ENCODE measurements at places on chromosomes 12 and 14.

- DNase-seq = no peak
These were observed 142.7 kb downstream of the RAD51B start for GRCh38 chr14:67962215-67962644.

- DNase-seq = no peak
These were observed 25.6 kb upstream of the CPNE8 start for GRCh38 chr12:38930990-38931389.

- no peak for DNase-seq
These were observed 39.3 kb downstream of the LRTM2 start for GRCh38 chr12:1859643-1860042.

DNA sequence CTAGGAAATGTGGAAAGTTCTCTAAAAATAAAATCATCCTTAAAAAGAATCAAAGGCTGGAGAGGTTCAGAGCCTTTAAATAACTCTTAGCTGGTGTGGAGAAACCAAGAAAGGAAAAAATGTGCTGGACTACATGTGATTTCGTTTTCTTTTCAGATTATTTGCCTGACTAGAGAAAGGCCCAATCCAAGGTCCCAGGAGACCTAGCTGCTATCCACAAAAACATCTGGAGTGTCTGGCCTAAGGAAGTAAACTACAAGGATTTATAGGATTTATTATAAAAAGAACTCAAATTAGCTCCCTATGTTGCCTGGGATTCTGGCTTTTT is 774 bp upstream of the TMEM30B start:
- DNase-seq = no peak

DNA sequence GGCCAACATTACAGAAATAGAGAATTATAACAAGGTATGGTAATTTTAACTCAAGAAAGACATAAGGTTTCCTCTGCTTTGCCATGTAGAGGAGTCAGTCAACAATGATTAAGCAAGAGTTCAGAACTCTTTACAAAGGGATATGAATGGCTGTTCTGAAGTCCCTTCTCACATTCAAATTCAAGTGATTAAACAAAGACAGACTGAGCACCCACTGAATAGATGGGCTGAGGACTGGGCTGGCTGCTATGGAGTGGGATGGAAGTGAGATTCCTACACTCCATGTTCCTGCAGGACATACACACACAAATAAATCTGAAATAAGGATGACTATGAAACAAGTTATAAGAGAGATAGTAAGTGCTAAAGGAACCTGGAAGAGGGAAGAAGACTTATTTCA is 199.0 kb upstream of the GRIP1 start:
- no peak for DNase-seq
